ENCODE measurements at places on chromosomes 2 and 18.

DNA sequence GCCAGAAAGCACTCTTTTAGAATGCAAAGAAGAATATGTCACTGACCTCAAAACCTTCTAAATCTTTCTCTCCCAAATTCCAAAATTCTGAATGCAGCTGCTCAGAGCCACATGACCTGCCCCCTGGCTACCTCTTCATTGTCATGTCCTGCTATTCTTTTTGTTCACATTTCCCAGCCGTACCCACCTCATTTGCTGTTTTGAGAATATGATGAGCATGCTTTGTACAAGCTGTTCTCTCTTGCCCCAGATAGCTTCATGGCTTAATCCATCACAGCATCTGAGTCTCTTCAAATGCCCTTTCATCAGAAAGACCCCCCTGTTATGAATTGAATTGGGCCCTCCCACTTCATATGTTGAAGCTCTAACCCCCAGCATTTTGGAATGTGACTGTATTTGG, 214.3 kb downstream of the KCNS3 start:
- no peak for DNase-seq

DNA sequence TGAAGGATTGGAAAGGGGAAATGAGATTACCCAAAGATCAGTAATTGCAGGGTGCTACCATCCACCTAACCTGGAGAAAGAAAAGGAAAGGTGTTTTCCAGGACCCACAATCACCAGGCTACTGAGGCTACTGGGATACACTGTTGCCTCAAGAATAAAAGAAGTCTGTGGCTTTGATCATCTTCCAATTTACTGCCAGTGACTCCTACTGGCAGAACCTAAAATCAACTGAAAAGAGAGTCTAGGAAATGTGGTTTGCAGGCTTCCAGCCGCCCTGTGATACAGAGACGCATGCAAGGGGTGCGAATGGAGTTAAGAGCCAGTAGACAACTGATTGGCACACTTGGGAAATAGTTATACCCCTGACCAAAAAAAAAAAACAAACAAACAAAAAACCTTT, 16.6 kb upstream of the TTL start:
- DNase-seq, result no peak

- no peak for DNase-seq
These were observed 101.7 kb downstream of the B3GNT2 start for GRCh38 chr2:62297624-62298010.

- peak; percentile 92 for DNase-seq
These were observed 140.3 kb downstream of the TRIB2 start for GRCh38 chr2:12856934-12857601.

GRCh38 chr2:45124456-45124855, 115.2 kb upstream of the SIX2 start:
- no peak for DNase-seq

- no peak for DNase-seq
These were observed 41.5 kb downstream of the KCMF1 start for GRCh38 chr2:85012431-85012830.

All from astrocyte (in vitro differentiated cells and primary cell).